Inflammatory macrophage treated with lipopolysaccharide for 1 hour (primary cell): ENCODE measurements at places on chromosomes 4 and X.

DNA sequence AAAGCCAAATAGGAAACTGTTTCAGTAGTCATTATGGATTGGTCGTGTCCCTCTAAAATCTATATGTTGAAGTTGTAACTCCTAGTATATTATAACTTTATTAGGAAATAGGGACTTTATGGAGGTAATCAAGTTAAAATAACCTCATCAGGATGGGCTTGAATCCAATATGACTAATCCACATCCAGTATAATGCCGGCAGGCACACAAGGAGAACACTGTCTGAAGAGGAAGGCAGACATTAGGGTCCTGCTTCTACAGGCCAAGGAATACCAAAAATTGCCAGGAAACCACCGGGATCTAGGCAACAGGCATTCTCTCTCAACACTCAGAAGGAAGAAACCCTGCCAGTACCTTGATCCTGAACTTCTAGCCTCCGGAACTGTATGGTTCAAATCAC, 130.3 kb downstream of the ATP10D start:
- no peak for DNase-seq

- DNase-seq: no peak
Measured at GRCh38 chr4:67674098-67674497, 26.9 kb downstream of the UBA6 start.

GRCh38 chrX:101287402-101287801, 3.7 kb downstream of the TAF7L start:
- DNase-seq: peak; percentile 9

DNA sequence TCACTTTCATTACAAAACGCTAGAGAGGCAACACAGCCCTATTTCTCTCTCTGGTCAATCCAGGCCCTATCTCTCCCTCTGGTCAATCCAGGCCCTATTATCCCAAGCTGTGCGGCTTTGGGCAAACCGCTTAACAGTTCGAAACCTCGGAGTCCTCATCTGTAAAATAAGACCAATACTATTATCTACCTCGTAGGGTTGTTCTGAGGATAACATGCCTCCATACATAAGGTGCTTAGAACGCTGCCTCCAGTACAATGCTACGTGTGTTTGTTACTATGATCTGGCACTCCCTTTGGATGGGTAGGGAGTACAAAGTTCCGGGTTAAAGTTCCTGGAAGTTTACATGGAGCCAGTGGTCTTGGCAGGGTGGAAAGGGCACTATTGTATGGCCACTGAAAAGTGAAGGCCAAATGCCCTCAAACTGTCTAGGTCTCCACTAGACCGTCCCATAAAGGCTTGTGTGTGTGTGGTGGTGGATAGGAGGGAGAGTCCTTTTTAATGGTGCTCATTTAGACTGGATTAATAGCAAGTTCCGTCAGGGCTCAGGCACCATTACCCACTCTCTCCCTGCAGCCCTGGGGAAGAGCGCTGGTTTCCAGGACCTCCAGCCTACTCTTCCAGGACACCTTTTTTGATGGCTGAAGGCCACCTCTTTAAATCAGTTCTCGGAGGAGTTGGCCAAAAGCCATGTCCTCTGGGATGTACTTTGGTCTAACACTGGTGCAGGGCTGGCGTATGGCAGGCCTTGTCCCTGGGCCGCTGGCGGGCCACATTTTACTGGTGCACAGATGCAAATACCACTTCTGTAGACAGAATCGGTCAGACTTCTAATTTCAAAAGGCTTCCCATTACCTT, 75.6 kb upstream of the BCOR start:
- DNase-seq: no peak

GRCh38 chr4:41446981-41447725, 90.8 kb upstream of the LIMCH1 start:
- DNase-seq: no peak
